ENCODE measurements at places on chromosomes 7 and 10. TPM values are rescaled to one million over a fixed set of nuclear protein-coding genes. Genes with fewer than 3 reads are reported as not detected.

Gene CALML5
- total RNA-seq = not detected

Gene OPN1SW
- total RNA-seq = not detected

Gene LRRC17
- 0.43 TPM for total RNA-seq

Gene ARL3
- 3.8 TPM for total RNA-seq

Gene PPP1R9A
- 17.2 TPM for total RNA-seq

Gene SLC16A9
- not detected for total RNA-seq

Gene PDE6C
- total RNA-seq = not detected

Gene GHRHR
- not detected for total RNA-seq

Gene LRRC61
- 4.8 TPM for total RNA-seq

Gene CLRN3
- total RNA-seq = 0.33 TPM

Gene UTF1
- not detected for total RNA-seq

Gene SKIDA1
- total RNA-seq = 5.4 TPM

Gene GNAI1
- total RNA-seq = 27.1 TPM

Gene SPACDR
- 0.22 TPM for total RNA-seq

Gene KDM7A
- 9.3 TPM for total RNA-seq

Gene CALHM1
- not detected for total RNA-seq

Gene NT5C3A
- 24.8 TPM for total RNA-seq

Gene PNLIPRP2
- not detected for total RNA-seq

Gene CYP3A4
- not detected for total RNA-seq

Gene GNGT1
- not detected for total RNA-seq

Gene KLF14
- not detected for total RNA-seq

Gene IKZF1
- 0.17 TPM for total RNA-seq

Gene FKBP6
- not detected for total RNA-seq

Gene UCMA
- not detected for total RNA-seq

Gene ASB4
- not detected for total RNA-seq

Gene ZNF804B
- total RNA-seq = not detected

Gene ADAMTS14
- 0.11 TPM for total RNA-seq

Gene GRM3
- total RNA-seq = not detected

All from dermis lymphatic vessel endothelial cell (primary cell).